ENCODE measurements at places on chromosomes 3 and 15. TPM values are rescaled to one million over a fixed set of nuclear protein-coding genes. Genes with fewer than 3 reads are reported as not detected.

The ZNF860 gene
- total RNA-seq, result 4.7 TPM

The AHSG gene
- total RNA-seq, result not detected

The FBXO40 gene
- total RNA-seq, result 0.22 TPM

The RNU5B-1 gene
- total RNA-seq, result not detected

The GUCA1C gene
- 14.0 TPM for total RNA-seq

The SMAD6 gene
- total RNA-seq, result 21.2 TPM

The TRIM42 gene
- not detected for total RNA-seq

The BMF gene
- total RNA-seq, result 20.1 TPM

Measured in camera-type eye (tissue), 1 donor.